A549 treated with GW870086 at 1 μM for 4 hours (cell line): ENCODE measurements at places on chromosomes 1 and 21. TPM values are rescaled to one million over a fixed set of nuclear protein-coding genes. Genes with fewer than 3 reads are reported as not detected.

CHODL gene
- total RNA-seq: not detected in 5 replicates

OLIG2 gene
- total RNA-seq: not detected in 5 replicates

LCE1E gene
- total RNA-seq: 0.10 to 0.21 TPM in 2 of 5 replicates, not detected in the others

DPH2 gene
- 34.7 to 38.6 TPM (median 37.1 TPM) in 5 replicates for total RNA-seq

PWP2 gene
- total RNA-seq: 1.4 to 4.4 TPM (median 2.2 TPM) in 5 replicates

RNU1-3 gene
- total RNA-seq: 36.3 TPM in 1 of 5 replicates, not detected in the others

CFAP126 gene
- total RNA-seq: 0.21 to 0.61 TPM in 2 of 5 replicates, not detected in the others

FGGY gene
- total RNA-seq: 2.2 to 3.2 TPM (median 2.4 TPM) in 5 replicates

YARS1 gene
- total RNA-seq: 60.7 to 89.3 TPM (median 67.5 TPM) in 5 replicates
